ENCODE measurements at places on chromosomes 3 and 15. TPM values are rescaled to one million over a fixed set of nuclear protein-coding genes. Genes with fewer than 3 reads are reported as not detected.
A peak's percentile ranks its signal among the peaks of the same experiment; 100 is the strongest.

The FBXW12 gene
- not detected for polyA plus RNA-seq

The SLCO2A1 gene
- 1.7 TPM for polyA plus RNA-seq

The SEMA3G gene
- polyA plus RNA-seq: not detected

The SAMD7 gene
- not detected for polyA plus RNA-seq

The A4GNT gene
- polyA plus RNA-seq: not detected

The NPAP1 gene
- polyA plus RNA-seq: not detected

The ALDH1L1 gene
- polyA plus RNA-seq: not detected

The LIPH gene
- polyA plus RNA-seq: 0.02 TPM

The CYP1A2 gene
- polyA plus RNA-seq: not detected

The B3GALNT1 gene
- 8.2 TPM for polyA plus RNA-seq

DNA sequence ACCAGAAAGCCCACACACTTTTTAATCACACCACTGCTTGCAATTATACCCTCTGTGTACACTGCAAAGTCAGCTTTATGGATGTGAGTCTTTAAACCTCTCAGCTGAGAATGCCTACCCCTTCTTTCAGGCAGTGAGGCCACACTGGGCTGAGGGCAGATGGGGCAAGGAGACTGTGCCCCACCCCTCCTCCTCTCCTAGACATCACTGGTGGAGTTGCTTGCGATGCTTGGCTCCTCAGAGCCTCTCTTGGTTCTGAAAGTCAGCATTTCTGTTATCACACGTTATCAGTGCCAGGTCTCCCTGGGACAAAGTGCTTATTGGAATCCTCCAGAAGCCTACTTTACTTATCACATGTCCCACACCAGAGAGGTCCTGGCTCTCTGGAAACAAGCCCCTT, 128.2 kb downstream of the ZNF621 start:
- no peak for DNase-seq

DNA sequence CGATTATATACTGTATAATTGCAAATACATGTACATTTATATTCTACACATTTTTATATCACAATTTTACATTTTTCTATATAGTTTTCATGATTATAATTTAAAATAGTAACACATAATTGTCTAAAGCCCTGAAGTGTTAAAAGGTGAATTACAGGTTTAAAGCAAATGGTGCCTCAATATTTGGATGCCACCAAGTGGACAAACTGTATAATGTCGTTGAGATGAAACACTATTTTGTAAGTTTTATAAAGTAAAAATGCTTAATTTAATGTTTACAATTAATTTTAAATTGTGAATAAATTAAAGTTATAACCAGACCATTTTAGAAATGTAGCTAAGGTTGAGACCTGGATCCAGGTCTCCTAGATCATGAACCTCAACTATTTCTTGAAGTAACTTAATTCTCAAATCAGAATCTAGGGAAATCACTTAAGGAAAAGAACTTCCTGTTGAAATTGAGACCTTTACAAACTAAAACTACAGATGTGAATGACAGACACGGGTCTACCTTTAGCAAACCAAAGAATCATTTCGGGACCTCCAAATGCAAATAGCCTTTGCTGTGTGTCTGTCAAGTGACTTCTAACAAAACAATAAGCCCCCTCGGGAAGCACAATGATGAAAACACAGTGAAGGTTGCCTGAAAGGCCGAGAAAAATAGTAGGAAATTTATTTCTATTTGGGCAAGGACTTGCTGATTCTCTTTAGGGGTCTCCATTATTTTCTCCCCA, 37.8 kb downstream of the EHHADH start:
- no peak for DNase-seq

GRCh38 chr3:126017362-126017761, 48.4 kb downstream of the ROPN1B start:
- DNase-seq: no peak

GRCh38 chr3:79317551-79318518, 450.0 kb downstream of the ROBO1 start:
- DNase-seq: no peak

DNA sequence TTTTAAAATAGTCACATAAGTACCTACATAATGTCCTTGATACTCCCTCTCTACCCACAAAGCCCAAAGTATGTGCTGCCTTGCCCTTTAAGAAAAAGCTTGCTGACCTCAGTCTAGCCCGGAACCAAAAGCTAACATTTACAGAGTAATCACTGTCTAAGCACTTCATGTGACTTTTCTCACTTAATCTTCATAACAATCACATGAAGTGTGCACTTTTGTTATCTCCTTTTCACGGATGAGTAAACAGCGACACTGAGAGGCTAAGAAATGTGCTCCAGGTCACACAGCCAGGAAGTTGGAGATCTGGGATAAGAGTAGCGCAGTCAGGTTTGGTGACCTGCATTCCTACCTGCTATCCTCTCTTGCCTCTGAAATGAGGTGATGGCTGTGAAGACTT, 194.0 kb downstream of the ITPR1 start:
- DNase-seq: no peak

DNA sequence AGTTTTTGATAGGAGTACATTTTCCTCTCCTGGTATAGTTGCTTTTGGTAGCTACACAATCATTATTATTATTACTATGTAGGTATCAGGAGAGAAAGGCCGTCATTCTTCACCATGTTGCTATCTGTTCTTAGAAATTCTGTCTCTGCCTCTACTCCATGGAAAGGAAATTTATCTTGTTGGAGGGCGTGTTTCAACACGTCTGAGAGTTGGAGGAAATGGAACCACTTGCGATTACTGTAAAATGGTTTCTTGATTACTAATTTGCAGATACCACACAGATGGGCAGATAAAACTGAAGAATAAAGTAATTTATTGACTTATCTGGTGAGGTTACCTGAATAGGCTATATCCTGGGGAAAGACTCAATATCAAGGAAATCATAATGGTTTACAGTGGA, 488.4 kb downstream of the NR2F2 start:
- DNase-seq: no peak

DNA sequence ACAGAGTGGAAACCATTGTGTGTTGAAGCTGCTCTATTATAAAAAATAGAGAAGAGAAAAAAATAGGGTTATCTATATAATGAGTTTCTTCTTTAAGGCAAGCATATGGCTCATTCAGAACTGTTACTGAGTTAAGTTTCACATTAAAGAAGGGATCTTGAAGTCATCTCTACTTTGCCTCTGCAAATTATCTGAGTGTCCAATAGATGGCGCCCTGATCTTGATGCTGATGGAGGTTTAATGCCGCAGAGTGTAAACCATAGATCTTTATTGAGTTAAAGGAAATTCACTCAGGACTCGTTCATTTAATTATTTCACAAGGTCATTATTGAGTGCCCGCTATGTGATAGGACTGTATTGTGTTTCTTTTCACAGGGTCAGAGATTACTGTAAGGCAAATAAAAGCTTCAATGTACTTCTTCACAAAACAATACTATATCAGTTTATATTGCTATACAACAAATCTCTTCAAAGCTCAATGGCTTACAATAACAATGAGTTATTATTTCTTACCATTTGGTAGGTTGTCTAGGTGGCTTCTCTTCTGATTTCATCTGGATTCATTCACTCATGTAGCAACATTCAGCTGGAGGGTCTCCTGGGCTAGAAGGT, 171.4 kb downstream of the NSUN3 start:
- no peak for DNase-seq

GRCh38 chr3:95277613-95278012, 1214.8 kb downstream of the NSUN3 start:
- DNase-seq: no peak

- DNase-seq: no peak
These were observed 73.7 kb downstream of the DNAJB8 start for GRCh38 chr3:128392818-128393544.

DNA sequence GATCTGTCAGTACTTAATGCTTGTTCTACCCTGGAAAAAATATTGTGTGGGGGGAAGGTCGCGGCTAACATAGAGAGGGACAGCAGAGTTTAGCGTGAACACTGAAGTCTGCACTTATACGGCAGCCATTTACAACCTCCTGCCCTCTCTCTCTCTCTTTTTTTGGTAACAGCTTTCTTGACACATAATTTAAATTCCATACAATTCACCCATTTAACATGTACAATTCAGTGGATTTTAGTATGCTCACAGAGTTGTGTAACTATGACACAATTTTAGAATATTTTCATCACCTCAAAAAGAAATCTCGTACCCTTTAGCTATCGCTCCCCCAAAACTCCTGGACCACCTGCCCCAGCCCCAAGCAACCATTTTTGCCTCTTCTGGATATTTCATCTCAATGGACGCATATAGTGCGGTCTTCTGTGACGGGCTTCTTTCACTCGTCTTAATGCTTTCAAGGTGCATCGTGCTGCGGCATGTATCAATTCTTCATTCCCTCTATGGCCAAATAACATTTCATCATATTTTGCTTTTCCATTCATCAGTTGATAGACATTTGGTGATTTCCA, 141.8 kb downstream of the XXYLT1 start:
- no peak for DNase-seq

DNA sequence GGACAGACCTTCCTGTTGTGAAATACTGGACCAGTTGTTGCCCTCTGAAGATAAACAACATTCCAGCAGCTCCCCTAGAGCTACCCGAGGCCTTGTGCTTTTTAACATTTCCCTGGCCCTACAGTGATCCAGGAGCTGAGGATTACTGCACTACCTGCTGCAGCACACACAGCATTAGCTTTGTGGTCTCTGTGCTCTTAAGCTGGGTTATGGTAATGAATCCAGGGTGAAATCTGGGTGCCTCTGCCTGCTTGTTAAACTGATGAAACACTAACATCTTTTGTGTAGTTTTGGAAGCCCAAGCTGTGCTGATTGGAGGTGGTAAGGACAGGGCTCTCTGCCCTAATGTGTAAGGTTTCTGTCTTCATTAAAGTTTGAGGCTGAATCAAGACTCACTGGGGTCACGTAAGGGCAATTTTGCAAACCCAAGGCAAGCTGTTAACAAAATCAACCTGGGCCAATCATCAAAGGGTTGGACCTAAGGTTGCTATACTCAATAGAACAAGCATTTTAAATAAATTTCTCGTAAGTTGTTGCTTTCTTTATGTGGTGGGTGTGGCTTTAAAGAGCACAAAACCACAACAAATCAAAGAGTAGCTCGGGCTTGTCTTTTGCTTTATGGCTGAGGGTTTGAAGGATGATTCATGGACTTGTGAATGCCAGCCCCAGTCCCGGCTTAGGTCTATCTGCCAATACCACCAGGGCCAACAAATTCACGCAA, 183.9 kb downstream of the TPRG1 start:
- peak; percentile 11 for DNase-seq

DNA sequence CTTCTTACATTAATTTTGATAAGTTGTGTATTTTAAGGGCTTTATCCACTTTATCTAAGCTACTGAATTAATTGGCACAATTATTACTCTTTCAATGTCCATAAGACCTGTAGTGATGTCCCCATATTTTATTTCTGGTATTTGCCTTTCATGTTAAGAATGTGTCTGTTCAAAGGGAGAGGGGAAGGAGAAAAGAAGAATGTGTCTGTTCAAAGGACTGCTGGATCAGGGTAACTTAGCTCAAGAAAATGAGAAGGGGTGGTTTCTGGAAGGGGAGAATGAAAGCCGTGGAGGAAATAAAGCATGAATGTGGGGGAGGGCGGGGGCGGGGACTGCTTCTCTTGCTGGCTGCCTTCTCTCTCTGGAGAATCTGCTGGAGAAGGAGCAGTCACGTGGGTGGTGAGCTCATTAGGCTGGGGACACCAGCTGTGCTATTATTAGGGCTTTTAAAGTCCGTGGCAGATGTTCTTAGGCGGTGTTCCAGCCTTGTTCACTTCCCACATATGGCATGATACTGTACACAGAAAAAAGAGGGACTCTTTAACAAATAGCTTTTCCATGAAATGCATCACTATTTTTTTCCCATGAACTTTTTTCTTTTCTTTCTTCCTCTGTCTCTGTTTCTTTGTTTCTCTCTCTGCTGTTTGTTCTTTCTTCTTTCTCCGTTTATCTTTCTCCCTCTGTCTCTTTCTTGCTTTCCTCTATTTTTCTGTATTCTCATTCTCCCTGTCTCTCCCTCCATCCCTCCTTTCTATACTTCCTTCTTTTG, 63.7 kb upstream of the ULK4 start:
- DNase-seq: peak; percentile 93

DNA sequence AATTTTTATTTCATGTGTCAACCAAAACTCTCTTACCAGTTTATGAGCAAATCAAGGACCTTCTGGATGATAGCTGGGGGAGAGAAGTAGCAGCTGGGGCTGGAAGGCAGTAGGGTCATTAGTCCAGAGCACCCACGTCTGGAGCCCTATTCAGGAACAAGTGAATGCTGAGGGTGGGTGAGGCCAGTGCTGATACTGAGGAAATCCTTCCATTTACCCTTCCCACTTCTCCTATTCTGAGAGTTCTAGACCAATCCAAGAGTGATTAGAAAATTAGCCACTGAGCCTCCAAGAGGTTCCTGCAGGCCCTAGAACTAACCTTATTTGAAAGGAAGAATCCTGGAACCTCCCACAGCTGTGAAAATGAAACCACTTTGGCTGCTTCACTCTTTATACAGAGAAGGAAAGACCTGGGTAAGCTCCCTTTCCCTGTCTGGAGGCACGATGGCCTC, 46.2 kb upstream of the VILL start:
- no peak for DNase-seq

DNA sequence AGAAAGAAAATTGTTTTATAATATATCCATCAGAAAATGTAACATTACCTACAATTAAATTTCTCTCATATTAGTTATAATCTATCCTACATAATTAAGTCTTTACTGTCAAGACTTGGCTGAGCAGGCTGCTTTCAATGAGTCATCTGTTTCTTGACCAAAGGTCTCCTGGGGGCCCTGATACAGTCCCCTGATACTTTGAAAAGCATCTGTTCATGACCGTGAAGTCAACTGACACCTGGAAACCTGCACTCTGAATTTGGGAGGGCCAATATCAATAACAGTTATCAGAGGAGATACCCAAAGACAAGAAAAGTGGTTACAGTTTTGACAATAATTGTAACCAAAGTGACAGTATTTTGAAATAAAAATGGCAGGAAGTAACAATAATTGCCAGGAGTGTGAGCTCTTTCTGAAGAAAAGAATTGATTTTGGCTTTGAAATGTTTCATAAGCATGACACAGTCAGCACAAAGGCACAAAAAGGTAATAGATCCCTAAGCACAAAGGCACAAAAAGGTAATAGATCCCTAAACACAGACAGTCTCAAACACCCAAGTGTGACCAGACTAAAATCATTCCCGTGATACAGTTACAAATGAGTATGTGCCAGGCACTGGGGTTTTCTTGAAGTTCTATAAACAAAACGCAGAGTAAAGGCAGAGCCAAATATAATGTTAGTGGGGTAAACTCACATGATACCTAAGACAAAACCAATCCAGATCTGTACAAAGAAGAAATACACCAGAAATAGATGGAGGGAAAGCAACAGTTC, 260.7 kb downstream of the PLOD2 start:
- no peak for DNase-seq

All from AG04450 (cell line).